Stimulated activated CD8-positive, alpha-beta memory T cell treated with anti-CD3 and anti-CD28 coated beads, Interleukin-7, amount 100 ng/mL, for 1 hour (primary cell): ENCODE measurements at places on chromosomes 5 and 9.

GRCh38 chr5:158943057-158943456 lies 156.7 kb downstream of the EBF1 start:
- no peak for DNase-seq

- no peak for DNase-seq
Measured at GRCh38 chr5:114450437-114450836, 88.6 kb downstream of the KCNN2 start.

DNA sequence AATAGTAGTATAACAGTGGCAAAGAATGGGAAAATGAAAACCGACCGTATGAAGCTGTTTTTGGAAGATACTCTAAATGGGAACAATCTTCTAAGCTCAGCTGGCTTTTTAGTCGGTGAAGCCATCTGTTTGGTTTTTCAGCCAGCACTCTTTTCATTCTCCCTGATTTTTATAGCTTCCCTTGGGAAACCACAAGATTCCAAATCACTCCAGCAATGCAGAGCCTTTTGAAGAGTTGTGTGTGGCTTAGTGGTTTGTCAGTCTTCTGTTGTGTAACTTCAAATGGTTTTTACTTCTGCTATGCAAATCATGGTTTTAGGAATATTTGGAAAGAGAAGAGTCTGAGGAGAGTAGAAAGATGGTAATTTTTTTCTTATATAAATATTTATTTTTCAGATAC lies 180.7 kb downstream of the KDM4C start:
- DNase-seq: no peak

- no peak for DNase-seq
Measured at GRCh38 chr5:157473383-157474320, 13.6 kb downstream of the NIPAL4 start.

GRCh38 chr9:77488439-77489126 lies 159.5 kb downstream of the GNA14 start:
- no peak for DNase-seq

- no peak for DNase-seq
Measured at GRCh38 chr5:68193481-68194036, 22.0 kb upstream of the PIK3R1 start.

GRCh38 chr5:56588636-56589480 lies 226.5 kb upstream of the MAP3K1 start:
- no peak for DNase-seq

DNA sequence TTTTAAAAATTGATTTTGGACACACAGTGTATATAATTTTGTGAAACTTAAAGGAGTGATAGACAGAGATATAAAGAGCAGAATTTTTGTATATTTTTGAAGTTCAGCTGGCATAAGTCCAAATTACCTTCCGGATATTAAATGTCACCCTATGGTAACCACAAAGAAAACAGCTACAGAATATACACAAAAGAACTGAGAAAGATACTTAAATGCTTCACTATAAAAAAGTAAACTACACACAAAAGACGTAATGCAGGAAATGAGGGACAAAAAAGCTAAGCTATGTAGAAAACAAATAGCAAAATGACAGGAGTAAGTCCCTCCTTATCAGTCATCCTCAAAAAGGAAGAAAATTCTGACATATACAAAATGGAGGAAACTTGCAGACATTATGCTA lies 29.4 kb downstream of the HACD4 start:
- DNase-seq: no peak

DNA sequence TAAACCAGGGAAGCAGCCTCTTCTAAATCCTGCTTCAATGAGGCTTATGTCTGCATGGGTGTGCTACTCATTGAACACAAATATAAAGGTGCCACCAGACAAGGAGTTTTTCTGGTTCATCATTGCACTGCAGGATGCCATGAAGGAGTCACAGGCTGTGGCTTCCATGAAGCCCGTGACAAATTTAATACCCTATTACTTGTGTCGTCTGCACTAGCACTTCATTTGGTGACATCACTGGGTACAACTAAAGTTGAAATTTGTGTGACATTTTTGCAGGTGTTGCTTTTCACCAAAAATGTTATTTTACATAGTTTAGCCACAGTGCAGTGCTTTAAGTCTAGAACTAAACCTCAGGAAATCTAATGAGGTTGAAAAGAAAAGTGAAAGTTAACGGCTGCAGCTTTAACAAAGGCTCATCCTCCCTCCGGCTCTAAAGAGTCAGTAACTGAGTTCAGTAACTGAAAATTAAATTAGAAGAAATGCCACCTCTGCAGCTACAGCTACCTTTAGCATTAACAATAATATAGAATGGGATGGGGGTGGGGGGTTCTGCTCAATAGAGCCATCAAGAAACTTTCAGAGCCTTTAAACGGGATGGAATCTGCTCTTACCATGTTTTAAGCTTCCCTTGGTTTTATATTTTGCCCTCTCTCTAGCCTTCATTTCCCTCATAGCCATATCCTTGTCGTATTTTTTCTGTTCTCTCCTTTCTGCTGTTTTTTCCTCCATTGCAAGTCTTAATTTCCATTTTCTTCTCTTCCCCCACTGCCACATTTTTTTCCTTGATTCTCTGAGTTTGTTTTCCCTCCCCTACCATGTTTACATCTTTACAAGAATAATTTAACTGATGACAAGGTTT lies 233.8 kb upstream of the TMEM161B start:
- no peak for DNase-seq

GRCh38 chr9:21015129-21015815 lies 16.2 kb downstream of the HACD4 start:
- no peak for DNase-seq

- no peak for DNase-seq
Measured at GRCh38 chr5:25552871-25553481, 908.2 kb upstream of the CDH10 start.

- DNase-seq: no peak
Measured at GRCh38 chr5:137095597-137095996, 403.5 kb downstream of the SPOCK1 start.

DNA sequence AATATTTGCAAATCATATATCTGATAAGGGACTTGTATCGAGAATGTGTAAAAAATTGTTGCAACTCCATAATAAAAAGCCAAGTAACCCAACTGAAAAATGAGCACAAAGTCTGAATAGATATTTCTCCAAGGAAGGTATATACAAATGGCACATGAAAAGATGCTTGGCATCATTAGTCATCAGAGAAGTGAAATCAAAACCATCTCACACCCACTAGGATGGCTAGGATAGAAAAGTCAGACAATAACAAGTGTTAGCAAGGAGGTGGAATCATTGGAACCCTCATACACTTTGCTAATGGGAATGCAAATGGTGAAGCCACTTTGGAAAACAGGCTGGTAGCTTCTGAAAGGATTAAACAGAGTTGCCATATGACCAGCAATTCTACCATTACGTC lies 182.7 kb downstream of the ERCC6L2 start:
- DNase-seq: no peak

DNA sequence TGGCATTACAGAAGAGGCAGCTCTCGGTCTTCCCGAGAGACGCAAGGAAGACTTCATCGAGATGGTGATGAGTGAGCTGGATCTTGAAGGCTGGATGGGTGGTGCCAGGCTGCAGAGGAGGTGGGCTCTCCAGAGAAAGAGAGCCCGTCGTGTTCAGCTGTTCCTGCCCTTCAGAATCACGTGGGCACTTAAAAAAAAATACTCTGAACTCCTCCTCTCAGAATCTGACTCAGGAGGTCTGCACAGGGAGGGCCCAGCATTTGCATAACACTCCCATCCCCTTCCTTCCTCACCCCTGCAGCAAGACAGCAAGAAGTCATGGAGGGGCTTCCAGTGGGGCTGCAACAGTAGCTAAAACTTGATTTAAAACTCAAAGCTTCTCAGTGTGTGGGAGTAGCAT lies 203.0 kb downstream of the ATPSCKMT start:
- DNase-seq: no peak

- DNase-seq: no peak
Measured at GRCh38 chr9:94611638-94612068, 18.0 kb upstream of the FBP2 start.

- no peak for DNase-seq
Measured at GRCh38 chr9:95429096-95429495, 87.7 kb downstream of the PTCH1 start.

DNA sequence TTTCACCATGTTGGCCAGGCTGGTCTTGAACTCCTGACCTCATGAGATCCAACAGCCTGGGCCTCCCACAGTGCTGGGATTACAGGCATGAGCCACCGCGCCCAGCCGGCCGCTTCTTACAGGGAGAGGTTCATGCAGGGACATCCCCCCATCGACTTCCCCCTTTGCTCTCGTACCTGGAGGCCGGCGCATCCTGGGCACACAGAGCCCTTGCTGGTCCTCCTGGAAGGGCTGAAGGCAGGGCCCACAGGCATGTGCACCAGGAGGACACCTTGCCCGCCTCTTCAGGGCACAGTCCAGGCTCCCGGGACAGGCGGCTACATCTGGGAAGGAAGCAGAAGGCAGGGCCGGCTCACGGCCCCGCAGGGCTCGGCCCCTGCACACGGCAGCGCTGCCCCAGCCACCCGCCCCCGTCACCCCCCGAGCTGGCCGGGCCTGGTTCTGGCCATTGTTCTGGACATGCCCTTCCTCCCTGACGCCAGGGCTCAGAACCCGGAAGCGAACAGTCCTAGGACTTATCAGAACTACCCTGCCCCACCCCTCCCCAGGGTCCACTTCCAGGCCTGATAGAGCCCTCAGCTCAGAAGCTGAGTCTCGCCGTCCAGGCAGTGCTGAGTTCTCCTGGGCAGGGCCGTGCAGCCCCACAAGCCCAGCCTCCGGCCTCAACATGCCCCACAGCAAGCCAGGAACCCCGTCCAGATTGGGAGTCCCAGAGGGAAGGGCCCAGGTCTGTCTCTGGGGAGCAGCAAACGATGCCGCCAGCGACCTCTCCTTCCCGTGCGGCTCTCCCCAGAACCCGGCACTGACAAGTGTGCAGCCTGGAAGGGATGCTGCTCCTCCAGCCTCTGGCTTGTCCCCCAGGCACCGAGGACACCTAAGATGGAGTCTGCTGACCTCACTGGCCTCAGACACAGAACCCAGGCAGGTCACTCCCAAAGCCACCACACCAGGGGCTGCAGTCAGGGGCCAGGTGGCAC lies 2.9 kb downstream of the NPDC1 start:
- no peak for DNase-seq

DNA sequence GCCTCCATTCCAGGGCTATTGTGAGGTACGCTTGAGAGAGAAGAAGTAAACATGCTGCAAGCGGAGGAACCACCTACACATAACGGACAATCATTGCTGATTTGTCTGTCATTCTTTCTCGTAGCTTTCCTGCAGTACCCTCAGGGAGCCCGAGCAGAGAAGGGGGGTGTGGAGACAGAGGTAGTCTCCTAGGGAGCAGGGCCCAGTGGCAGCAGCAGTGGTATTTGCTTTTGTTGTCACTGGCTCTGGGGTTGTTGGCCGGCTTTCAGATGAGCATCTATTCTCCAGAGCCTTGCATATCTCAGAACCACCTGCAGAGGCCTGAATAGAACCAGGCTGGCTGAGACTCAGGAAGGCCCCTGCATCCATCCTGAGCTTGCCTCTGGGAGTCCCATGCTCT lies 19.9 kb downstream of the ENHO start:
- DNase-seq: no peak

DNA sequence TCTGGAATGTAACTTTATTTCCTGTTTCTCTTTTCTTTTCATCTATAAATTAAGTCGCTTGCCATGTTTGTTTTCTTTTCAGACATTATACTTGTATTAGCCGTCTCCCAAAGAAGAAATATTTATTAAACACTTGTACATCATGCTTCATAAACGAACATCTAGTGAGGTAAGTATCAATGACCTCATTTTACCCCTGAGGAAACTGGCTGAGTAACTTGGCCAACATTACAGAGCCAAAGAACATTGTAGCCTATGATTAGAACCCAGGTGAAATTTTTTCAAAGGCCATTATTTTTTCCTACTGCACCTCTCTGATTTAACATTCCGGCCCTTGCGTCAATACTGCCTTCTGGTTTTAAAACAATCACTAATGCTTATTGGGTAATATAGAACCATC lies 4.2 kb downstream of the FREM1 start:
- DNase-seq: no peak

DNA sequence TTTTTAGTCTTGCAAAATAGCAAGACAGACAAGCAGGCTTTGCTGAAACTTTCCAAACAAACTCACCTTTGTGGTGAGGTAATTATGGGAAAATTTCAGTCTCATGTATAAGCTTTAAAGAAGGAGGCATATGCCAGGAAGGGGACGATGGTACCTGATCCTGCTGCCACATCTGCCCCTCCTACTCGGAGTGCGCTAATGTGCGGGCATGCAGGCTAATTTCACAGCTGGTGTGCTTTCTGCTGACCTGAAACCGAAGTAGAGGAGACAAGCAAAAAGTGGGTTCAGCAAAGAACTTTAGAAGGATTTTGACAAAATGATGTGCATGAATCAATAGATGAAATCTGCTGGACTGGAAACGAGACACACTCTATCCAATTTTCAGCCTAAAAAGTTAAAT lies 117.1 kb upstream of the IRX4 start:
- DNase-seq: no peak

DNA sequence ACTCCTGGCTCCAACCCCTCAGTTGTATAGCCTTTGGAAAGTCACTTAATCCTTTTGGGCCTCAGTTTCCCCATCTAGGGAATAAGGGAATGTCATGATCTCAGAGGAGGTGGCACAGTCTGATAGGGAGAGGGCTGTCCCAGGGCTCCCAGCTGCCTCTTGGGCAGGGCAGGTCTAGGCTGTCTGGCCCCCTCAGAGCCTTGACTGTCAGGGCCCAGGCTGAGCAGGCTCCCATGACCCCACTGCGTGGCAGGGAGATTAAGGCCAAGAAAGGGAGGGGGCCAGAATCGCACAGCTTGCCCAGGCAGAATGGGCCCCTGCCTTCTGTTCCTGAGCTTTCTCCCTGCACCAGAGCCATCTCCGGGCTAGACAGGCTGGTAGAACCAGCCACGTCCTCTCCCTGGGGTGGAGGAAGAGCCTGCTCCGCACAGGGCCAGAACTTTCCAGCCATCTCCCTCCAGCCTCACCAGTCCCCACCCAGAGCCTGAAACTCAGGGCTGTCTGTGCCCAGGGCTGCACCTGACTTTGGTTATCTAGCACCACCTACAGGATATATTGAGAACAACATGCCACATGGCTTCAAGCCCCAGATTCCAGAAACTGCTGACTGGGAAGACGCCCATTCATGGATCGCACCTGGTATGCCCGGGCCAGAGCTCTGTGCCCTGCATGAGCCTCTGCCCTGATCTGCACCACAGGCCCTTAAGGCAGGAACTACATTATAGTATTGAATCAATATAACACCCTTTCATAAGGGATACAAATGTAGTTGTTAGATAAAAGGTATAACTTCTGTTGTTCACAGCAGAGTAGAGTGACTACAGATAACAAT lies 32.1 kb downstream of the NAIF1 start:
- no peak for DNase-seq

DNA sequence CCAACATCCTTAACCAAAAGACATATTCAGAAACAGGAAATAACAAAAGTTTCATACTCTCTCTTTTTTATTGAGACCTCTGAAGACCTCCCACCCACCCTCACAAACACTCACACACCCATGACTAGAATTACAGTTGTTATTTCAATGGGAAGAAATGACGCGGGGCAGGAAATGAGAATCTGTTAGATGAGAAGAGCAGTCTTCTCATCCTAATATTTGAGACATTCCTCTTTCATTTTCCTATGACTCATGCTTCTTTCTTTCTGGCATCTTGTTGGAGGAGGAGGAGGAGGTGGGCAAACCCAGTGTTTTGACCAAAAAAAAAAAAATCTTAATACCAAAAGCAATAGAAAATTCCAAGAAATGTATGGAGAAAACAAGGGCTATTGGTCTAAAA lies 179.5 kb upstream of the TARS1 start:
- no peak for DNase-seq

GRCh38 chr9:34170237-34170991 lies 8.4 kb upstream of the UBAP1 start:
- DNase-seq: no peak
